MG63 (cell line): ENCODE measurements at places on chromosomes 13 and 19. TPM values are rescaled to one million over a fixed set of nuclear protein-coding genes. Genes with fewer than 3 reads are reported as not detected.

DNA sequence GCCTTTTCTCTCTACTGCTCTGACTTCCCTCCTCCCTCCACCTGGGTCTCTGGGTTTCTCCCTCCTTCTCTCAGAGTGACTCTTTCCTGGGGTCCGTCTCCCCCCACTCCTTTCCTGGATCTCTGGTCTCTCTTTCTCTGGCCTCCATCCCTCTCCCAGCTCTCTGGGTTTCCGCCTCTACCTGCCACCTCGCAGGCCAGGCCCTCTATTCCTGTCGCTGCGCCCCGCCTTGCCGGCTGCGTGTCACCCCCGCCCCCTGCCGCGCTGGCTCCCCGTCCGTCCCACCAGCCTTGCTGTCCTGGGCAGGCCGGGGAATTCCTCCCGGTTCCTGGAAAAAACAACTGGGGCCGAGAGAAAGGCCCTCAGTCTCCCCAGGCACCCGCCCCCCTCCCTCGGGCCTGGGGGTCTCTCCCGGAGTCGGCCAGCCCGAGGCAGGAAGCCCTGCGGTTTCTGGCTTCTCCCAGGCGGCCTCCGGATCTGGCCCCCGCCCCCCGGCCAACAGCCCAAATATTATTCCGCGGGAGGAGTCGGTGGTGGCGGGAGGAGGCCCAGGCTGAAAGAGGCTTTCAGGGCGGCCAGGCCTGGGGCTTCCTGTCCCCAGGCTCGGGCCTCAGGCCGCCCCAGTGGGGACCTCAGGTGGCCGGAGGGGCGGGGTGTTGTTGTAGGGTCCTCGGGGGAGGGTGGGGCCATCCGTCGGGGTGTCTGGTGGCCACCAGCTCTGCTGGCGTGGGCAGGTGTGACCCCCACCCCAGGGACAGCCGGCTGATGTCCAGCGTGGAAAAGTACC is 9.3 kb downstream of the IRF2BP1 start:
- DNase-seq, result no peak

- no peak for DNase-seq
Observed at GRCh38 chr13:95437561-95437960, 115.0 kb upstream of the CLDN10 start.

GRCh38 chr13:21336609-21337349 is 122.3 kb downstream of the ZDHHC20 start:
- no peak for DNase-seq

DNA sequence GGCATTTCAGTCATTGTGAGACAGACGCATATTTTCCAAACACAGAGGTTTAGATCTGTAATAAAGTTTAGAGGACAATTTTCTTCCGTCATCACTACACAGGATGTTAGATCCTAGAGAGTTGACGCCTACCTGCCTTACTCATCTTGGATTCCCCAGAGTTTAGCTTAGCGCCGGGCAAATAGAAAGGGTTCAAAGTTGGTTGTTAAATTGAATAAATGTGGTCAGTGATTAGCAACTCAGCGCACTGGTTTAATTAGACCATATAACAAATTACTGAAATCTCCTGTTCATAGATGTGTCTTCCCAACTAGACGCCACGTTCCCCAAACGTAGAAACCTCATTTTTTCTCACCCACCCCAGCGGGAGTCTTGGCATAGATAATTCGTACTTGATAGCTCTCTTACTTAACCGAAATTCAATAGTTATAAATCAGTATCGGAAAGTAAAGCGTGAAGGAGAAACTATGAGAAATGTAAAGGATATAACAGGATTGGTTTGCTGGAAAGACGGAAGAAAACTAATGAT is 726 bp upstream of the UFM1 start:
- peak; percentile 11 for DNase-seq

- no peak for DNase-seq
Observed at GRCh38 chr19:49231804-49232203, 74.2 kb downstream of the TRPM4 start.

CERS1 gene
- 8.4 and 9.9 TPM in 2 replicates for total RNA-seq

BAX gene
- 38.2 and 61.4 TPM in 2 replicates for total RNA-seq

PRODH2 gene
- total RNA-seq, result not detected in 2 replicates
